Sigmoid colon (tissue), 7 donors: ENCODE measurements at places on chromosomes 6 and 20.

GRCh38 chr6:41560431-41561192 lies 14.4 kb downstream of the FOXP4 start:
- DNase-seq: peak; percentile 84

DNA sequence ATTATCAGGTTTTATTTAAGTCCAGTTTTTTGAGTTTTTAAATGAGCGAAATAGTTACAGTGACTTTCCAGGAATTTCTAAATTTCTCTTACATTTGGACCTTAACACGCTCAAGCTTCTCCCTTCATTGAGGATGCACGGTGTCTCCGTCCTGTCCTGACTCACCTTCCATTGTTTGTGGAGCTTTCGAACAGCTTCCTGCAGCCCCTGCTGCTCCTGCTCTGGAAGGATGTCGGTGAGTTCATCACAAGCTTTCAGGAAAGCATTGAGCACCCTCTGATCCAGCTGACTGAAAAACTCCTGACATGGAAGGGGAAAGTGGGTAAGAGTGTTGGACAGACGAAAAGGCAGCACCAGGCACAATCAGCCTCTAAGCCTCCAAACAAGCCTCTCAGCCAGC lies 183.7 kb downstream of the SYNE1 start:
- no peak for DNase-seq

DNA sequence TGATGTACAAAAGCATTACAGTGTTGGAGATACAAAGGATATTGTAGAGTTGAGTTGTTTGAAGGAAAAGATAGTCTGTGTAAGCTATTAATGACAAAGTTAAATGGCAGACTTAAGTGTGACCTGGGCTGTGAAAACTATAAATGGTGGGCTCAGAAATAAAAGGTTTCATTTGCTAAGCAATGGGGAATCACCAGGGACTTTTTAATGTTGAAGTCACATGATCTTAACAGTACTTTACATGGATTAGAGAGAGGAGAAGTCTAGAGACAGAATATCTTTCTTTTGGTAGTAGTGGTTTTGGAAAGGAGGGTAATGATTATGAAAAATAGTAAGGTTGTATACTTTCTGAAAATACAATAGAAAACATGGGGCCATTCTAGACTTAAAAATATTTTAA lies 67.1 kb downstream of the SCAF8 start:
- no peak for DNase-seq

DNA sequence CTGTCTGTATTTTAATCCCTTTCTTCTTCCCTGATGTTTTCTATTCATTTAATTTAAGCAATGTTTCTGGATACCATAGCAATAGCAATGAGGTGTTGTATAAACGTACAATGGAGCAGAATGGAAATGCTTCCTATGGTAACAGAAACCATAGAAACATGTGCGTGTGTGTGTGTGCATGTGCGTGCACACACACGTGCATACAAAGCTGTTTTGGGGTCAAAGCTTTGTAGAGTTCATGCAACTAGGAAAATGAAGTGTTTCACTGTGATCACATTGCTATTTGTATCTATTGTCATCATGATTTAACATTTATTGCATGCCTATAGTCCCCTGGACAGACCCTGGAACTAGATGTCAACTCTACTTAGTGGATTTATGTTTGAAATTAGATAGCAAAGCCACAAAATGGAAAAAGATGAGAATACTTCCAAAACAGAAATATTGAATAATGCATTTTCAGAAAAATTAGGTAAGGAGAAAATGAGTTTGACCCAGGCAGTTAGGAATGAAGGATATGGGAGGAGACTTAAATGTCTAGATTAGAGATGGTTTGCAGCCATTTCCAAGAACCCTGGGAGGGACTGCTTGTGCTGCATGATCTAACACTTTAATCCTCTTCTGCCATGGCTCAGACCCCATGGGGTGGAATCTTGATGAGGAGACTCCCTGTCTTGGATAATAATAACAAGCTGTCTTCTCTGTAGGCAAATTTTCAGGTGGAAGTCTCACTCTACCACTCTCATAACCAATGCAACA lies 124.4 kb downstream of the TRMT11 start:
- no peak for DNase-seq

GRCh38 chr20:14915356-14915755 lies 577.9 kb upstream of the FLRT3 start:
- DNase-seq: peak; percentile 68

GRCh38 chr20:913306-913849 lies 2.8 kb downstream of the ANGPT4 start:
- DNase-seq: no peak

- no peak for DNase-seq
These were observed 37.4 kb downstream of the BLOC1S5 start for GRCh38 chr6:8026800-8027199.

DNA sequence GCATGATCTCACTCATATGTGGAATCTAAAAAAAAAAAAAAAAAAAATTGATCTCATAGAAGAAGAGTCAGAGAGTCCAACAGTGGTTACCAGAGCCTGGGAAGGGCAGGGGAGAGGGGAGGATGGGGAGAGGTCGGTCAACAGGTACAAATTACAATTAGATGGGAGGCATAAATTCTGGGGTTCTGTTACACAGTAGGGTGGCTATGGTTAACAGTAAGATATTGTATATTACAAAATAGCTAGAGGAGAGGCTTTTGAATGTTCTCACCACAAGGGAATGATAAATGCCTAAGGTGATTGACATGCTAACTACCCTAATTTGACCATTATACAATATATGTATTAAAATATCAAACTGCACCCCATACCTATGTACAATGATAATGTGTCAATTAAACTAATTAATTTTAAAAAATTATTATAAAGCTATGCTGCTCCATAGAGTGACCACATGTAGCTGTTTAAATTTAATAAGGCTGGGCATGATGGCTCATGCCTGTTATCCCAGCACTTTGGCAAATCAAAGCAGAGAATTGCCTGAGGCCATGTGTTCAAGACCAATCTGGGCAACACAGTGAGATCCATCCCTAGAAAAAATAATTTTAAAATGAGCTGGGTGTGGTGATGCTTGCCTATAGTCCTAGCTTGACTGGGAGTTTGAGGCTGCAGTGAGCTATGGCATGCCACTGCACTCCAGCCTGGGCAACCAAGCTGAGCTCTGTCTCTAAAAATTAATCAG lies 70.9 kb downstream of the SNX5 start:
- peak; percentile 40 for DNase-seq

DNA sequence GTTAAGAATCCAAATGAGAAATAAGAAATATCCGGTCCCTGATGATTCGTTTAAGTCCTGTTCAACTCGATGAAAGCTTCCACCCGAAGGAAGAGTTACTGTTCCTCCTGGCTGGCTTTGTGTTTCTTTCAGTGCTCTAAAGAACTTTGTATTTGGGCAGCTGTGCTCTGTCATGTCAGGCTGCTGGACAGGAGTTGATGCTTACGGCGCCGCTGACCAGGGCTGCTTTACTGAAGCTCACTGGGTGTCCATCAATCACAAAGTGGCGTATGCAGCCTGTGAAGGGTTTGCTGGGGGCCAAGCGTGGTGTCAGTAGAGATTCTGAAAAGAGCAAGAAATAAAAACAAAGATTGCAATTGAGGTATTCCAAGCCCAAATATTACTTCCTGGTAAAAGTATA lies 21.9 kb downstream of the FAM229B start:
- peak; percentile 64 for DNase-seq

GRCh38 chr20:41047975-41048305 lies 19.3 kb downstream of the TOP1 start:
- no peak for DNase-seq

- DNase-seq: no peak
These were observed 73.2 kb downstream of the SCP2D1 start for GRCh38 chr20:18886756-18887155.

DNA sequence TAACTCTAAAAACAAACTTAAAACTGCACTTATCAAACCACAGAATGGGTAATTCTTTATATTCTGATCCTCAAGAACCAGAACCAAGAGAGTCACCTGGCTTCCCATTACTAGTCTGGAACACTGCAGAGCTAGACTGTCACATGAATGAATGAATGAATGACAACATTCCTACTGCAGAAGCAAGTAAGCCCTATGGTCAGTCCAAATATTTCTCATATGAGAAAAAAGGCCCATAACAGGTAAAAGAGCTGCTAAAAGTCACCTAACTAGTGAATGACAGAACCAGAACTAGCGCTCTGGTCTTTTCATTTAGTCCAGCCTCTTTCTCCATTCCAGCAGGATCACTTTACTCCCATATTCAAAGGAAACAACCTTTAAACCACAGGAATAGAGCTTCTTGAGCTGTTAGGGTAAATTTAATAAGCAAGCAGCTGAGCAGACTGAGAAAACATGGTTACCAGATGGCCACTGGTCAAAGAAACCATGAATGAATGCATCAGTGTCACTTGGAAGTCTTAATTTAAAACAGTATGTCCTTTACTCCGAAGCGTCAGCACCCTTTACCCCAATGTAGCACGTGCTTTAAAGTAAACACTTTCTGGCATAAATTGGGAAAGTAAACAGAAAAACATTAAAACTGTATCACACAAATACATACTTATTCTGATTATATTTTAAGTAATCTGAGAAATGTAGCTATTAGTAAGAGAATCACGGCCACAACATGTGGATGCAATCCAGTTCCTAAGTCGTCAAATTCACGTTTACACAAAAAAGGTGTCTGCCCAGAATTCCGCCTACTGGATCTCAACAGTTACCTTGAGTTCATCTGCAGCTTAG lies 1.4 kb downstream of the PREP start:
- no peak for DNase-seq

DNA sequence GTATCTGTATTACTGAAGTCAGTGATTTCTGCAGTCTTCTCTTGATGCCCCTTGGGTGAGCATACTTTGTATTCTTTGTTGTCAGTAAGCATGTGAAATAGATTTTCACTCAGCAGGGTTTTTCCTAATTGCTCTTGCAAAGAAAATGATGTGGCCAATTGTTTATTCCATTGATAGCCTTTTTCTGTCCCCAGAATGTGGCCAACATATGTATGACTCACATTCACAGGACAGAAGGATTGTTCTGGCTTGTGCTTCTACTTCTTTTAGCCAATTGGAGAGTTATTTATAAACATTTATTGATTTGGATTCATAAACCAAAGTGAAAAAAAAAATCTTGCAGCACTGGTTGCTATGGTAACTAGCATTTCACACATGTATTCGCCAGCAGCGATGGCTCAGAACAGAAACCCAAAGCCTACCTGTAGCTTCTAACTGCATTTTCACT lies 54.4 kb upstream of the RBM24 start:
- no peak for DNase-seq

- DNase-seq: no peak
These were observed 192.4 kb downstream of the BMP2 start for GRCh38 chr20:6959900-6960312.

- no peak for DNase-seq
These were observed 2.5 kb downstream of the ATRN start for GRCh38 chr20:3473324-3473723.

DNA sequence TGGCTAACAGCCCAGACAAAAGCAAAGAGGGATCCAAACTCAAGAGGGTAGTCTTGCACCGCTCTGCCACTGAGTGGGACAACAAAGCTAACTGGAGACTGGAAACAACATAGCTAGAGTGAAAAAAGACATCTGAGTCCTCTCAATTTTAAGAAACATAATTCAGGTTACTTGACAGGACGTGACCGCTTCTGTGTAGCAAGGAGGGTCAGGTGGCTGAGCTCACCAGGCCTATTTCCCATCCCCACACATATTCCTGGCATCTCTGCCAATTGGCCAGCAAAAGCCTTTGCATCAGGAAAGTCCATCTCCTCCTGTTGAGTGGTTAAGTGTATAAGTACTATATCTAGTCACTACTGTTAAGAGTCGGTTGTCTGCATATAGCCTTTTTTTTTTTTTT lies 25.3 kb upstream of the TBC1D20 start:
- no peak for DNase-seq

DNA sequence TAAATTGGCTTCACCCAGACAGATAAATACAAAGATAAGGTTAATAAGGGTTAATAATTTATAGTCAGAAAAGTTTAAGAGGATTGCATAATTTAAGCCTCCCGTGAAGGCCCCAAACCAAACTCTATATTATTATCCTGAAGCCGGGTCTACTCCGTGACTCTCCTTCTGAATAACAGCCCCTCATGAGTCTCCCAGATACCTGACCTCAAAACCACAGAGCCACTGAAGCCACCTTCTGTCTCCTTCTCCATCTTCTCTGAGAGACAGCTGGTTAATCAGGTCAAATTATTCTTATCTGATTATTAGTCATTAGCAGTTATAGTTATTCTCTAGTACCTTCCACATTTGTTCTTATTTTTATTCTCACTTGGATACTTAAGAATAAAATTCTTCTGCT lies 569.2 kb upstream of the AGPAT4 start:
- DNase-seq: no peak
